ENCODE measurements at places on chromosomes 12 and 14.

- no peak for DNase-seq
These were observed 25.0 kb downstream of the SLC25A21 start for GRCh38 chr14:37147310-37147880.

GRCh38 chr14:87838931-87839330, 154.1 kb downstream of the GALC start:
- DNase-seq = no peak

GRCh38 chr12:93111773-93112172, 182.7 kb upstream of the EEA1 start:
- no peak for DNase-seq

DNA sequence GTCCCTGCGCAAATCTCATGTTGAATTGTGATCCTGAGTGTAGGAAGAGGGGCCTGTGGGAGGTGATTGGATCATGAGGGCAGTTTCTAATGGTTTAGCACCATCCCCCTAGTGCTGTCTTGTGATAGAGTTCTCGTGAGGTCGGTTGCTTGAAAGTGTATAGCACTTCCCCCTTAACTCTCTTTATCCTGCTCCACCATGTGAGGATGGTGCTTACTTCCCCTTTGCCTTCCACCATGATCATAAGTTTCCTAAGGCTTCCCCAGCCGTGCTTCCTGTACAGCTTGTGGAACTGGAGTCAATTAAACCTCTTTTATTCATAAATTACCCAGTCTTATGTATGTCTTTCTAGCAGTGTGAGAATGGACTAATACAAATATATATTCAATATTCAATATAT, 303.7 kb upstream of the SEL1L start:
- no peak for DNase-seq

DNA sequence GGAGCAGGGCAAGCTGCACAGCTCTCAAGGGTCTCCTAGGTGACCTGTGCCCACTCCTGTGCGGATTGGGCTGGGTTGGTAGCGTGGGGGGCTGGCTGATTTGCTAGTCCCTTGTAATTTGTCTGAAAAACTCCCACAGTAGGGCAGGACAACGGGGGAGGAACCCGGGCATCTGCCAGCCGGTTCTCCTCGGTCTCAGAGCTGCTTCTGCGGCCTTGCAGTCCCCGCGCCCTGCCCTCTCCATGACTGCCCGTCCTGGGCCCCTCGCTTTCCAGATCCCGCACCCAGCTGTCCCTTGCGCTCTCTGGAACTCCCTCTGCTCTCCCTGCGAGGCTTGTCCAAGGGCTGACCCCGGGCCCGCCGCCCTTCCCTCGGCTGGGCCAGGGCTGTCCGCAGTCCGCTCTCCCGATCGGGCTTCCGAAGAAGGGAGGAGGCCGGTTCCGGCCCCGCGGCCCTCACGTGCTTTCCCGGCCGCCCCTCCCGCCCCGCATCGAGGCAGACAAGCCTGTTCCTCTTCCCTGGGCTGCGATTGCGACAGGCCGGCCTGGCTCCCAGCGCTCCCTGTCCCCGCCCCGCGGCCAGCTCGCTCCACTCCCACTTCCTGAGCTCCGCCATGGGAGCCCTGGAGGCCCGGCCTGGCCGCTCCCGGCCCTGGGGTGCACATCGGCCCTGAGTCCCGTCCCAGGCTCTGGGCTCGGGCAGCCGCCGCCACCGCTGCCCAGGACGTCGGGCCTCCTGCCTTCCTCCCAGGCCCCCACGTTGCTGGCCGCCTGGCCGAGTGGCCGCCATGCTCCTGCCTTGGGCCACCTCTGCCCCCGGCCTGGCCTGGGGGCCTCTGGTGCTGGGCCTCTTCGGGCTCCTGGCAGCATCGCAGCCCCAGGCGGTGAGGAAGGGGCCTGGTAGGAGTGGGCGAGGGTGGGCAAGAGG, at the start of gene LTBR:
TSS of gene LTBR (plus strand) at position 591 of the 927 bp plus-strand sequence. CDS start at position 788, 197 bp downstream.
- DNase-seq = no peak

DNA sequence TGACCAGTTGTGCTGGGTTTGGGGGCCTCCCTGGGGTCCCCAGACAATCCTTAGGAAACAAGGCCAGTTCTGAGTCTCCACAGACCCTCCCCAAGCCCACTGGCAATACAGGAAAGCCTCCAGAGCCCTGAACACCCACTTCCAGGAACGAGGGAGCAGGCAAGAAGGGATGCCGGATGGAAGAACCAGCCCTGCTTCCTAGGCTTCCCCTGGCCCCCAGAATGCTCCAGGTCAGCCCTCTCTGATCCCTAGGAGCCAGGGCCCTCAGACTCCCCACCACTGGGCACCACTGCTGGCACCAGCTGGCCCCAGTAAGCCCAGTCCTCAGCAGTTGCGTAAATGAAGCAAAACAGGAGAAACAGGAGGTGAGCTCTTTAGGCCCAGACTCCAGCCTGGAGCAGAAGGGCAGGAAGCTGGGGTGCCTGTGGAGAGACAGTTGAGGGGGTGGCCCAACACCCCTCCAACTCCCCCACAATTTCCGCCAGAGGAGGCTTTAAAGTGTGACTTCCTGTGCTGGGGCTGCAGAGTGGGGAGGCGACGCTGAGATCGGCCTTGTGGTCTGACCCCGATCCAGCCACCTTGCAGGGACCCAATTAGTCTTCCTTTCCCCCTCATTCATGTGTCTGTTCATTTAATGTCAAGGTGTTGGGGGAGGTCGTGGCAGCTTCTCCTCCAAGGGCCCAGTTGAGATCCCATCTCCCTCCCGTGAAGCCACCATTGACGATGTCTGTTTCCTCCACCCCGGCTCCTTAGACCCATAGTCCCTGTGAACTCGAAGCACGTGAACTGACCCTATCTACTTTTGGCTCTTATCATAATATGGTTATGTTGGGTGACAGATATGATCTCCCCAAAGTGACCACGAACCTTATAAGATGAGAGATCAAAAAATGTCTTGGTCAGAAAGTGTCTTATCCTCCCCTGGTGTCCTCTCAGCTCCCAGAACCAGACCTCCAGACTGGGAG, 4.7 kb downstream of the TNFRSF1A start:
- peak; percentile 66 for DNase-seq

GRCh38 chr14:31559939-31560338, 1.3 kb upstream of the NUBPL start:
- no peak for DNase-seq

GRCh38 chr12:83462419-83462818, 775.7 kb downstream of the TMTC2 start:
- no peak for DNase-seq

DNA sequence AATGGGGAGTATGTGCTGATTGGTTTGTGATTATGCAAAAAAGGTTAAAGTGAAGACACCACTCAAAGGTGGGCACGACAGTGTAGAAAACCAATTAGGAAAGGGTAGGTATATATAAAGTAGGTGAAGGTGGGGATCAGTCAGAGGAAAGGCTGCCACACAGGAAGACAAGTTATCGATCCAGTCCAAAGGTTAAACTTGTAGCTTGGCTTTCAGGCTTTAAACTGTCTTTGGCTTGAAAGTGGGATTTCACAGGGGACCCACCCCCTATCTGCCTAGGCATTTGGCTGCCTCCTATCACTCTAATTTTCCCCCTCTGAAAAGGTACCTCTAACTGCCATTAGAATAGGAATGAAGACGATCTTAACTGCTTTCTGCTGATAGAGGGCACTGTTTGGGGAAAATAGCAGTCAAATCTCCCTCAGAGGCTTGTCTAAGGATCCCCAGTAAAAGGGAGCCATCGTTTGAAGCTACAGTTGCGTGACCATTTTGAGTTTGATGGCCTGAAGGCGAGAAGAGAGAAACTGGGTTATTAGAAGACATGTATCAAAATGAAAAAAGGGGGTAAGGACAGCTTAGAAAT, 250.2 kb downstream of the GPHN start:
- DNase-seq = no peak

DNA sequence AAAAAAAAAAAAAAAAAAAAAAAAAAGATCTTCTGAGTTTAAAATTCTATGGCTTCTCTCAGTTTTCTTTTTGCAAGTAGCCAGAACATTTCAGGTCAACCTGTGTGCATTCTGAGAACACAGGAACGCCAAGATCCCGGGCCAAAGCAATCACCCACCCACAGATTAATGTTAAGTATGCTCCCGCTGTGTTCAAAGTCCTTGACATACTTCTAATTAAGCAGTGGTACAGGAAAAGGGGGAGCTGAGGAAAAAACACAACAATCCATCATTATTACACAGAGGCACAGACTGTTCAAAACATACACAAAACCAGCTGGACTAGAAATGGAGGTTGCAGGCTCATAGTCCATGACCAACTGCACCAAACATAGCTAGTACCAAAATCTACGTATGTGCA, 2.8 kb downstream of the FBXO21 start:
- no peak for DNase-seq

DNA sequence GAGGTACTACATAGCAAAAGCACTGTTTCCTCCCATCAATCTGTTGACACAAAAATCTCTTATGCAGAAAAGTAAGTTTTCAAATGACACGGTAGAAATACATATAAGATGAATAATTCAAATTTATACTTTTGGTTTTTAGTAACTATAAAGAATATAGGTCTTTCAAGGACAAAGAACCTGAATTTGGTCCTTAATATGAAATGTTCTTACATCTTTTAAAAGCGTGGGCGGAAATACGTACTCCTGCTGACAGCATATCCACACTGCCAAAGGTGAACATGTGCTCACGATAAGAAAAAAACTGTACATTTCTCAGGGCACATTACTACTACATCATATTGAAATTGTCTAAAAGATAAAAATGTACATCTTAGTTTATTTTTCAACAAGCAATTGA, 127.6 kb downstream of the FOXN3 start:
- no peak for DNase-seq

DNA sequence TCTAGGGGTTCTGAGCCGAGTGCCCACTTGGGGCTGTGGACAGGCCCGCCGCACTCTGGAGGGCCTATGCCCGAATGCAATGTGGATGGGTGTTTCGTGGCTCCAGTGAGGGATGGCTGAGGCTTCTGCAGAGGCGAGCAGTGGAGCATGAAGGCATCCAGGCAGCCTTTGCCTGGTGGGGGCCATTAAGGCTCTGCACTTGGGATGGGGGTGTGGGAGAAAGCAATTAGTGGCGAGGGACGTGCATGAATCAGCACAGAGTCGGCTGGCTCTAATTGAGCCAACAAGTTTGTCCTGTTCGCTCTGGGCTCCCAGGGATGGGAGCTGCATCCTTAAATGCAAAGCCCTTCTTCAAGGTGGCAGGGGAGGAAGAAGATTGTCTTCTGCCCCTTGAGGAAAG, 346.9 kb upstream of the FKBP4 start:
- no peak for DNase-seq

DNA sequence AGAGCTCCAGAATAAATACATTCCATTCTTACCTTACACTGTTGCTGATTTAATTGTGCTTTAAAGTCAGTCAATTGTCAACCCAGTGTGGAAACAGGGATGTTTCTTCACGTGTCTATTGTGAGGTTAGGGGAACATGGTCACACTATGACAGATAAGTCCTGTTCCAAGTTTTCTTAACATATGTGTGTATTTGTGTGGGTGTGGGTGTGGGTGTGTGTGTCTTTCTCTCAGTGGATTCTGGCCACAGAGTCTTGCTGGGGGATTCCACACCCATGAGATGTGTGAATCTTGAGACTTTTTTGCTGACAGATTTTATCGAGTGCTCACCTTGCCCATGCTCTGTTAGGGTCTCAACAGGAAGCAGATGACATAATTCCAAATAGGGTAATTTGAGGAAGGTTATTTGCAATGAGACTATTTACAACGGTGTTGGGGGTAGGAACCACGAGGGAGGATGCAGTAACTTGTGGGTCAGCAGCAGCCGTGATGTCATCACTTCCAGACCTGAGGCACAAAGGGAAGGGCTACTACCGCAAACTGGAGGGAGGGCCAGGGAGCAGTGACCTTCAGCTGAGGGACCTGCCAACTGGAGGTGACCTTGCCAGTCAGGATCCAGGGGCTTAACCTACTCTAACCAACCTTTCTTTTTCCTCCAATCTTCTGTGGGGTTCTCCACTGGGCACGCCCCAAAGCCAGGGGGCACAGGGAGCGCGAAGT, 1.9 kb upstream of the VRK1 start:
- no peak for DNase-seq

GRCh38 chr12:106048676-106049075, 90.1 kb downstream of the NUAK1 start:
- no peak for DNase-seq

DNA sequence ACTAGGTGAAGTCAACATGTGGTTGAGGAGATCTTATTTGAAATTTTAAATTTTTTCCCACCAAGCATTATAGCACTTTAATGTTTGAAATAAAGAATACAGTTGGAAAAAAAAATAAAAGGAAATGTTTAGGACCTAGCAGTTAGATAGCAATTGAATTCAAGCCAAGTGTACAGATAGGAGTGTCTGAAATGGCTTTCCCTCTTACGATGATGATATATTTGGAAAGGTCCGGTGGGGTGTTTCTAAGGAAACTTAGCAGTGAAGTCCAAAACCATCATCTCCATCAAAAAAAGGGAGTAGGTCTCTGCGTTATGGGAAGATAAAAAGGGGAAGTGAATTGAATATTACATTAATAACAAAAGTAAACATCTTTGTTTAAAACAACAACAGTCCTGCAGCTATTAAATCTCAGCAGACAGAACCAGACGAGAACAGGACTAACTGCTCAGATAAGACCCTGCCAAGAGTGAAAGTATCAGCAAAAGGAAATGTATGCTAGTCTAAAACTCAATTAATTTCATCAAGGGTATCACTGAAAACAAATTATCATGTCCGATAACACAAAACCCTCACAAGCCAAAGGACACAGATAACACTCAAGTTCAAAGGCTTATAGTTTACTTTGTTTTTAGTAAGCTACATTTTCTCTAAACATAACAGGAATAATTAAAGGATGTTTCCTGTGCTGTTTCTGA, 242.0 kb downstream of the BMP4 start:
- DNase-seq = no peak

DNA sequence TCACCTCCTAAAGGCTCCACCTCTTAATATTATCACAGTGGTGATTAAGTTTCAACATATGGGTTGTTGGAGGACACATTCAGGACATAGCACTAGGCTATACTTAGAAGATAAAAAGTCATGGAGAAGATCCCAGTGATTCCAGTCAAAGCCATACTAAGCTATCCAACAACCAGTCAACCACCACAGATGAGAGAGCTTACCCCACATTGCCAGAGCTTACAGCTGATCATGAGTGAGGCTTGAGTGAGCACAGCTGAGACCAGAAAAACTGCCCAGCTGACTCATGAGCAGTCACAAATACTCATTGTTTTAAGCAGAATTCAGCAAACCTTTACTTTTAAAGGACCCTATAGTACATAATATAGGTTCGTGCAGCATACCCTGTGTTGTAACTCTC, 85.1 kb downstream of the DRAM1 start:
- no peak for DNase-seq
